Amygdala (tissue), 56 donors: ENCODE measurements at places on chromosomes 12 and 14.

DNA sequence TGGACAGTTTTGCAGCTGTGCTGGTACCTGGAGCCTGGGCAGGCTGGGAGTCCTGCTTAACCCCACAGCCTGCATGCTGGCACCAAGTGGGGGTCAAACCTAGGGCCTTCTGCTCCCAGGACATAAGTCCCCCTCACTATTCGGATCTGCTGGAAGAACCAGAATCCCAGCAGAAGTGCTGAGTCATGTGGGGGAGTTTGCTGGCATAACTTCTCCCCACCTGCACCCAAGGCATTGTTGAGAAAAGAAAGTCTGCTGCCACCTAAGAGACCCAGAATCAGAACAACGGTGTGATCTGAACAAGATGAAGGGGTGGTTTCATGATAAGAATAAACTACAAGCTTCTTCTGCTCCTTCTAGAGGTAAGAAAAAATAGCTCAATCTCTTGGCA lies 102.7 kb downstream of the RBM19 start:
- no peak for DNase-seq

DNA sequence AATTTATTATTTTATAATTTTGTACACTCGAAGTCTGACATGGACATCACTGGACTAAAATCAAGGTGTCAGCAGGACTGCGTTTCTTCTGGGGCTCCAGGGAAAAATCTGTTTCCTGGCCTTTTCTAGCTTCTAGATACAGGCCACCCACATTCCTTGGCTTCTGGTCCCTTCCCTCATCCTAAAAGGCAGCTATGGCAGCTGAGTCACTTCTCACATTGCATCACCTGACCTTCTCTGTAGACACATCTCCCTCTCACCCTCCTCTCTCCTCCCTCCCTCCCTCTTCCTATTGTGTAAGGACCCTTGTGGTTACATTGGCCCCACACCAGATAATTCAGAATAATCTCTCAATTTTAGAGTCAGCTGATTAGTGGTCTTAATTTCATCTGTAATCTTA lies 92.4 kb downstream of the RPS6KA5 start:
- no peak for DNase-seq

DNA sequence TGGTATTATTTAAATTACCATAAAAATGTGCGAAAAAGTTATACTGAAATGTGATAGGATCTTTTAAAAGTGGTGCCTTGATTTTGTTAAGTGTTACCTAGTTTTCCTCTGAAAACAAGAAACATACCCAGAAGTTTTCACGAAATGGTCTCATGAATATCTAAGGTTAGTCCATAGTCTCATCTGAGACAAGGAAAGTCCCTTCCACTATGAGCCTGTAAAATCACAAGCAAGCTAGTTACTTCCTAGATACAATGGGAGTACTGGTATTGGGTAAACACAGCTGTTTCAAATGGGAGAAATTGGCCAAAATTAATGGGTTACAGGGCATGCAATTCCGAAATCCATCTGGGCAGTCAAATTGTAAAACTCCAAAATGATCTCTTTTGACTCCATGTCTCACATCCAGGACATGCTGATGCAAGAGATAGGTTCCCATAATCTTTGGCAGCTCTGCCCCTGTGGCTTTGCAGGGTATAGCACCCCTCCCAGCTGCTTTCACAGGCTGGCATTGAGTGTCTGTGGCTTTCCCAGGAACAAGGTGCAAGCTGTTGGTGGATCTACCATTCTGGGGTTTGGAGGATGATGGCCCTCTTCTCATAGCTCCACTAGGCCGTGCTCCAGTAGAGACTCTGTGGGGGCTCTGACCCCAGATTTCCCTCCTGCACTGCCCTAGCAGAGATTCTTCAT lies 271.4 kb downstream of the NAV3 start:
- DNase-seq, result no peak

- no peak for DNase-seq
These were observed 60.0 kb upstream of the TRAF3 start for GRCh38 chr14:102717276-102717675.

DNA sequence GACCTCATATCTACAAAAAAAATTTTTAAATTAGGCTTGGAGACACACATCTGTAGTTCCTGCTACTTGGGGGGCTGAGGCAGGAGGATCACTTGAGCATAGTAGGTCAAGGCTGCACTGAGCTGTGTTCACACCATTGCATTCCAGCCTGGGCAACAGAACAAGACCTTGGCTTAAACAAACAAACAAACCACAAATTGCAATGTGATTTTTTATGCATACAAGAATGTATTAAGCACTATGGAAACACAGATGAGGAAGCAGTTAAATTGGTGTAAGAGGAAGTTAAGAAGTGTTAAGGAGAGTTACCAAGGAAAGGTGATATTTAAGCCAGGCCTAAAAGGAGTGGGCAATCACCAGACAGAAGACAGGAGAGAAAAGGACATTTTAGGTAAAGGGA lies 83.6 kb upstream of the HECTD1 start:
- no peak for DNase-seq

DNA sequence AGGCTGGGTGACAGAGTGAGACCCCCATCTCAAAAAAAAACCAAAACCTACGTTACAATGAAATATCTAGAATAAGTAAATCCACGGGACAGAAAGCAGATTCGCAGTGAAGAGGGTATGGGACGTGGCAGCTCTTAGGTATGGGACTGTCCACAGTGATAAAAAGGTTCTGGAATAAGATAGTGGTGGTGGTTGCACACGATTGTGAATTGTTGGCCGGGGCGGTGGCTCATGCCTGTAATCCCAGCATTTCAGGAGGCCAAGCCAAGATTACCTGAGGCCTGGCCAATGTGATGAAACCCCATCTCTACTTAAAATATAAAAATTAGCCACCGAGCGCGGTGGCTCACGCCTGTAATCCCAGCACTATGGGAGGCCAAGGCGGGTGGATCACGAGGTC lies 76.3 kb downstream of the KDM2B start:
- DNase-seq, result no peak

DNA sequence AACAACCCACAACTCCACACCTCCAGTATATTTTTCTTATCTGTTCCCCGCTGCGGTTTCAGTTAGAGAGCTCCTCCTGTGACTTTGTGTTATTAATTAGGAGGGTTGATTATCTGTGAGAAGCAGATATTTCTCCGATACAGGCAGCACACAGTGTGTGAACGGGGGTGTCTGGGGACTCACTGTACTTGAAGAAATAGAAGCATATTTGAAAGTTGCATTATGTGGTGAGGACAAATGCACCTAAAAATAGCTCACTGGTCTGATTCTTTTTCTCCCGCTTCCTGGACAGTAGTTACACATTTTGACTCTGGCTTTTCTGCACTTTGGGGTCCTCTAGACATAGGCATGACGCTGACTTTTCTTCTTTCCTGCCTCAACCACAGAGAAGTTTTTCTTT lies 277.7 kb downstream of the VRK1 start:
- DNase-seq, result no peak

DNA sequence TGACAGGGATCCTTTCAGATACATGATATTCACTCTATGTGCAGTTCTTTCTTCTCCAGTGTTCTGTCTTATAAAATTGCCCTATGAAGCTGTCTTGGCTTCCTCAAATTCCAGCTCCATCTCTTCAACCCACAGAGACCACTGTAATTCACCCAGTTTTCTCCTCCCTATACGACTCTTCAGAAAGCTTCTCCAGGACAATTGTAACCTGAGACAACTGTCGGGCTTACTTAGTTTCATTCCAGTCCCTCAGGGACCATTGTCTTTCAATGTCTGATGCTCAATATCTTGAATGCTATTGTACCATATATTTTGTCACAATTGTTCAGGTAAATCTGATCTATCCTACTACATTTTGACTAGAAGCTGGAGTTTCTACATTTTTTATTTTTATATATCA lies 345.3 kb downstream of the RPL10L start:
- no peak for DNase-seq

- DNase-seq, result no peak
These were observed 380.3 kb upstream of the PDE3A start for GRCh38 chr12:19988001-19988400.

DNA sequence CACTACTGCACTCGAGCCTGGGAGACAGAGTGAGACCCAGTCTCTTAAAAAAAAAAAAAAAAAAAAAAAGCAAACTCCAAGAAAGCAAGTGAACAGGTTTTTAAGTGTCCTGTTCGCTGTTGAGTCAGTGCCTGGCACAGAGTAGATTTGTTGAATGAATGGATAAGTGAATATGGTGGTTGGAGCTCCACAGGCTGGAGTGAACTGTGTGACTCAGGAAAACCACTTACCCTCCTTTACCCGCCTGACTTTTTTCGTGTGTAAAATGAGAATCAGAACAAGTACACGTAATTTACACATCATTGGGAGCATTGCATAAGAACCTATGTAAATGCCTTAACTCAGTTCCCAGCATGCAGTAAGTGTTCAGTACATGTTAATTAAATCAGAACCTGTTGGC lies 24.0 kb upstream of the ESRRB start:
- no peak for DNase-seq

DNA sequence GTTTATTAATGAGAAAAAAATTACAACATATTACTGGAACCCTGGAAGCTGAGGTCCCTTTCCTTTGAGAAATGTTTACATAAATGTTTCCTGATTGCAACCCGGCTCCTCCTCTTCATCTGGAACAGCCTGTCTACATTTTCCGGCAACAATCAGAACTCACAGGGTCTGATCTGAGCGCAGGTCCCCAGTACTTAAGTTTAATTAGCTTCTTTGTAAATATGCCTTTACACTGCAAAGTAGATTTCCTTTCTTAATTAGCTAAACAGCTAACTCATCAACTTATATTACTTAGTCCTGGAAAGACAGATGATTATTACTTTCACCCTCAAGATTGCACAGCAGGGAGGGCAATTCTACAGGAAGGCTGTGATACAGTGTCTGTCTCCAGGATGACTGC lies 213.0 kb downstream of the MON2 start:
- no peak for DNase-seq

DNA sequence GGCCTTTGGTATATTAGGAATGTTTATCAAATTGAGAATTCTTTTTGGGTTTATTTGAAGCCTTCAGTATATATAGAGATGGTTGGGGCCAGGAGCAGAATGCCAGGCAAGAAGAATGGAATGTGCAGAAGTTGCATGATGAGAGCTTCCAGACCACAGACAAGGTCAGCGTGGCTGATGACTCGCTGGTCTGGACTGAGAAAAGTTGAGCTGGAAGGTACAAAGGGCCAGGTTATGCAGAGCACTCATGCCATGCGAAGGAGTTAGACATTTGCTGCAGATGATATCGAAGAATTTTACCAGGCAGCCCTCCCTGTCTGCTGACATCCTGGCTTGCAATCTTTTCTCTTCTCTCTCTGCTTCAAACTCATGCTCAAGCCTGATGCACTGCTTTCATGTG lies 196.2 kb upstream of the ARHGAP5 start:
- DNase-seq, result no peak
